ENCODE measurements at places on chromosomes 2 and 18.

- DNase-seq = no peak
These were observed 35.2 kb downstream of the C1QL2 start for GRCh38 chr2:119123389-119123788.

DNA sequence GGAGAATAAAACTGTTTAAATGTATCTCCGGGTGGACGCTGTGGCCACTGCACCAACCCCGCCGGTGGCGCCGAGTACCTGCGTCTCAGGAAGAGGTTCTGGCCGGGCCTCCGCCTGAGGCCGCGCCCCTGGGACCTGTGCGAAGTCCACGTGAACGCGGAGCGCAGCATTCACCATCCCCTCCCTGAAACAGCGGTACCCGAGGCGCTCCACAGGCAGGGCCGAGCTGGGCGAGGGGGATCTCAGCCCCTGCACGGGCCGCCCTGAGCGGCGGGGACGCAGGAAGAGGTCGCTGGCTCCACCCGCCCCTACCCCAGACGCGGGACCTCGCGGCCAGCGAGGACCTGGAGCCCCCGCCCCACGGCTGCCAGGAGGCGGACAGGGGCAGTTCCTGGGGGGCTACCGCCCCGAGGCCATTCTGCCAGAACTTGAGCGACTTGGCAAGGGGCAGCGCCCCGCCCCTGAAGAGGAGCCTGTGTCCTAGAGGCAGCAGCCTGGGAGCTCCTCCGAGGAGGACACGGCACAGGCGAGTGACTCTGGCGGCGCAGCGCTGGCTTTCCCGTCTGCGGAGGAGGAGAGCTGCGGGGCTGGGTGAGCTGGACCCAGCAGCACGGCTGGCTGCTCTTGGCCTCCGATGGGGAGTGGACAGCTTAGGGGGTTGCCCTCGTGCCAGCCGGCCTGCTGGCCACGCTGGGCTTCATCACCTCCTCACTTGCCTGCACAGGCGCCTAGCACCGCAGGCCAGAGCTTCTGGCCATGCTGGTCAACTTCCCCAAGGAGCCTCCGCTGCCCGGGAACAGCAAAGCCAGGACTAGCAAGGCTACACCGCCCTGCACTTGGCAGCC is 9.7 kb upstream of the TEKT4 start:
- no peak for DNase-seq

GRCh38 chr18:10518595-10519255 is 7.1 kb upstream of the NAPG start:
- no peak for DNase-seq

DNA sequence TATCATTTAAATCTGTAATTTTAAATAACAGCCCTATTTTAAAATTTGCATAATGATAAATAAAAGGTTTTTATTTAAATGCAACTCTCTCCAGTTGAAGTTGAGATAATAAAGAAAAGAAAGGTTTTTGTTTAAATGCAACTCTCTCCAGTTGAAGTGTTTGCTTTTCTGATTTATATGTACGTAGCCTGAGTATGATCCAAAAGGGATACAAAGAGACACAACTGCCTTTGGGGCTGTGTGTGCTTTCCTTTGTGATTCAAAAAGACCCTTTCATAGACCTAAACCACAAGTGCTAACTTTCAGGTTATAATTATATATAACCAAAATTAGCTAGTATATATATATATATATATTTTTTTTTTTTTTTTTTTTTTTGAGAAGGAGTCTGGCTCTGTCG is 76.2 kb upstream of the MFF start:
- no peak for DNase-seq
